ENCODE measurements at places on chromosomes 2 and 18. TPM values are rescaled to one million over a fixed set of nuclear protein-coding genes. Genes with fewer than 3 reads are reported as not detected.

DNA sequence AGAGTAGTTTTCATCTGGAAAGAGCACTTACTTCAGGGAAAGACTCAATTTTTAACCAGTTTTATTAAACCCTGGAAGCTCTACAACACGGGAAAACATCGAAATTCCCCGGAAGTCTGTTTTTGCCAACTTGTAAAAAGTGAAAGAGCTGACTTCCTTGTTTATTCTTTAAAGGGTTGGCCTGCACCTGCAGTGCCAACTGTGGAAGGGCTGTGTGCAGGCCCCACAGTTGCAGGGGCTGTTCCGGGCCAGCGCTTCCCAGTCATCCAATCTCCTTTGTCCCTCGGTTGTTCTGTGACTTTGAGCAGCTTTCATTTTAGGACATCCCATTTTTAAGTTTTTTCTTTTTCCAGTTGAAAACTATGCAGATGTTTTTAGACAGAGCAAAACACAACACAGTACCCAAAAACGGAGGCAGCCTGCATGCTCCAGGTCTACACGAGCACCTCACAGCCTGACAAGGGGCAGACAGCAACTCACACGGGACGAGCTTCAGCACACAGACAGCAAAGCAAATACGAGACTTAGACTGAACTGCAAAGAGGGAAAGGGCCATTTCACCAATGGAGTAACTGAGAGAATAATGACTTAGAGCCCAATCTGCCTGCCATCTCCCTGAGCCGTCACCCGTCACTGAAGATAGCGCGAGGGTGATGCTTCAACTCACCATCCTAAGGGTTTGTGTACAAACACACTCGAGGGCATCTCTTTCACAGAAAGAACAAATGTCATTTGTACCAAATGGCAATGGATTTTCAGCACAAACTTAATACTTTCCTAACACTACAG lies 70.6 kb downstream of the EMILIN2 start:
- no peak overlapping the region for H3K4me3 ChIP-seq
- no peak for DNase-seq
- no peak overlapping the region for H3K27ac ChIP-seq
- peaks cover 82% of the 10 kb centered on the region for H3K36me3 ChIP-seq
- no peaks in the 10 kb centered on the region for H3K27me3 ChIP-seq

SCN2A gene
- total RNA-seq, result 5.0 TPM

ZNF532 gene
- total RNA-seq, result 51.6 TPM

DNA sequence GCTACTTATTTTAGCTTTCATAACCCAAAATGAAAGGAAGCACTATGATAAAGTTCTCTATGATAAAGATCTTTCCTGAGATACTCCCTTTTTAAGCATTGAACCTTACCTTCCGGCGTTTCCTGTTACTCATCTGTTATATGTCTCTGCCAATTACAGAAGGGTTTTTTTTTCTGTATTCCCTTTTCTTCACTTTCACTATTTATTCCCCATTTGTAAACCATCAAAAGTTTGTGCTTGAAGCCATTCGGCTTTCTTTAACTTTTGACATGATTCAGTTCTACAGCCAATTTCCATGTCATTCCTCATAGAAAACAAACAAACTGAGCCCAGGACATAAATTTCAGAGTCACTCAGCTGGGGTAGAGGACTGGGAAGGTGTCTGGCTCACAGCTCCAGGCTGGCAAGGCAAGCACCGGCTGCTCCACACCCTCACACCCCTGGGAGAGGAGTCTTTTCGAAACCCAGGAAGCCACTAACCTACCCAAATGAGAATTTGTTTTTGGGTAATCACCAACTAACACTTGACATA lies 429.4 kb upstream of the TRIB2 start:
- DNase-seq, result no peak
- no peaks in the 10 kb centered on the region for H3K27me3 ChIP-seq
- no peaks in the 10 kb centered on the region for H3K36me3 ChIP-seq
- H3K4me1 ChIP-seq, result no peaks in the 10 kb centered on the region

DNA sequence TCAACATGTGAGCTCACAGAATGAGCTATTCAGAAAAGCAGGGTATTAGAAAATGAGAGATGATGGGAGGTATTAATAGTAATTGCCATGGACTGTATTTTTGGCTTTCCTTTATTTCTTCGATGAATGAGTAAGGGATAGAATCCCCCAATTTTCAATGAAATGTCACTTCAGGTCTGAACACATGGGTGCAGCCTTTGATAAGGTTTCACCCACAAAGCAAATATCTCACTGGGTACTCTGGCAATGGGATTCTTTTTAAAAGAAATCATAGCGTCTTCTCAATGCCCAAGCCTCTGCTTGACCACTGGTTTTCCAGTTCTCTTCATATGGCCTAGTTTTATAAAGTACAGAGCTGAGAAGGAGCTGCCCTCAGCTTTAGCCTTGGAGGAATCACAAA lies 610.5 kb upstream of the FANCL start:
- H3K27ac ChIP-seq, result no peak overlapping the region
- no peaks in the 10 kb centered on the region for H3K27me3 ChIP-seq
- no peak overlapping the region for H3K4me3 ChIP-seq
- DNase-seq, result no peak

DNA sequence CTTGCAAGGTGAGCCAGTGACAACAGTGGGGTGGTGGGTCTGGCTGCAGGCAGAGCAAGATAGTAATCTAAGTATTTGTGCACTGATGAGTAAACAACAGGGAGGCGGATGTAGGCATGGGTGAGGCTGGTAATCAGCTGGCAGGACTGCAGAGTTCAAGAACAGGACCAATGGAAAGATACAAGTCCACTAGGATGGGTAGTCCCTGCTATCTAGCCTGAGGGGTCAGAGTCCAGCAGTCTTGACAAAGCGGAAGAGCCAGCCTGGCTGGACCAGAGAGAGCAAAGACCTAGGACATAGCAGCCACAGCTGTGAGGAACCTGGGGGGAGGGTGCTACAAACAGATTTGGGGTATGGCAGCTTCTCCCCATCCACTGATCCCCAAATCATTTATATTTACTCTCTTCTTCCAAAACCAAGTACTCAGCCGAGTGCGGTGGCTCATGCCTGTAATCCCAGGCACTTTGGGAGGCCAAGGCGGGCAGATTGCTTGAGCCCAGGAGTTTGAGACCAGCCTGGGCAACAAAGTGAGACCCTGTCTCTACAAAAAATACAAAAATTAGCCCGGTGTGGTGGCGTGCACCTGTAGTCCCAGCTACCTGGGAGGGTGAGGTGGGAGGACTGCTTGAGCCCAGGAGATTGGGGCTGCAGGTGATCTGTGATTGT lies 25.9 kb downstream of the VIL1 start:
- H3K36me3 ChIP-seq, result no peaks in the 10 kb centered on the region
- no peak for DNase-seq
- H3K27ac ChIP-seq, result no peak overlapping the region
- no peaks in the 10 kb centered on the region for H3K4me1 ChIP-seq

GPR45 gene
- not detected for total RNA-seq

DNA sequence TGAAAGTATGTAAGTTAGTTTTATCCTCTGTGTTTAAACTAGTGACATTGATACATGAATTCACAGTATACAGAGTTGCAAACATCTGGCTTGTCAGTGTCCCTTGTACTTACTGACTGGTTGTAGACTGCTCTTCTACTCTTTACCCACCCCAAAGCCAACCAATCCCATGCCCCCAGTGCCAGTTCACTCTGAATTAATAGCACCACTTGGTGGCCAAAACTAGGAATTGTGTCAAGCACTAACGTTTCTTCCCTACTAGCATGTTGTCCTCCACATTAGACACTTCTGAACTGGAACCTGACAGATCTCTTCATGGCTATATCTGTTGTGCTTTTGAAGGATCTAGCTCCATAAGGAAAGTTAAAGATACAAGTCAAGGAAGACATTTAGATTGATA lies 27.2 kb upstream of the OTX1 start:
- no peaks in the 10 kb centered on the region for H3K4me1 ChIP-seq
- H3K36me3 ChIP-seq, result peaks cover 2% of the 10 kb centered on the region
- H3K27ac ChIP-seq, result no peak overlapping the region
- no peak overlapping the region for H3K4me3 ChIP-seq
- H3K27me3 ChIP-seq, result no peaks in the 10 kb centered on the region
- peak; percentile 63 for DNase-seq

MC2R gene
- not detected for total RNA-seq

INHA gene
- total RNA-seq, result 0.29 TPM

DNA sequence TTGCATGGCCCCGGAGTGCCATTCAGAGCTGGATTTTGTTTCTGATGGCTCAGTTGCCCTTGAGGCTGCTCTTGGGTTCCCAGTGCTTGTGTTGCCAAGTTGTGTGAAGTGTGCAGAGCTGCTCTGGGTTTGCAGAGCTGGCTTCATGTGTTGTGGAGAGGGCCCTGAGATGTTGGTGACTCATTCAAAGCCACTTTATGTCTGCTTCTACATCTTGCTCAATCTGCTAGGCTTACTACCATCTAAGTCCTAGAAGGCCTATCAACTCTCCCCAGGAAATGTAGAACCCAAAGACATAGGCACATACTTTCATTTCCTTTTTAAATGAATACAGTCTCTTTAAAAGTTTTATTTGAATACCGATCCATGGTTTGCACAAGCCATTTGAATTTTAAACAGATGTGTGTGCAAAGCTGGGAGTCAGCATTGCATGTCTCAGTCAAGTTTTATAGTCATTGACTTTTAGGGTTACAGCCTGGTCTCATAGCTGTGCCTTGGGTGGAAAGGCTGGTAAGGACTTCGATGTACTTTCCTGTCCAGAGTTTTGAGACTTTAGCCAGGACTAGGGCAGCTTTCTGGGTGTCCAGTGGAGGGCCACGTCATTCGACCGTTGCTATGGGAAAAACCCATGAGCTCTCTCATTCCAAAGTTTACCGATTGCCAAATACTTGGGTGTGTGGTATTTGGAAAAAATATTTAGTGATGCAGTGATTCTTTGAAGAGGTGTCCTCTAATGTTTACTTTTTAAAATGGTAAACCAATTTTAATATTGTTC lies 105.0 kb downstream of the LTBP1 start:
- no peaks in the 10 kb centered on the region for H3K27me3 ChIP-seq
- H3K4me3 ChIP-seq, result no peak overlapping the region
- H3K4me1 ChIP-seq, result peaks cover 9% of the 10 kb centered on the region
- peak overlapping the region; percentile 82 for H3K27ac ChIP-seq

- no peak overlapping the region for H3K27ac ChIP-seq
- no peaks in the 10 kb centered on the region for H3K27me3 ChIP-seq
- H3K4me3 ChIP-seq, result no peak overlapping the region
- no peaks in the 10 kb centered on the region for H3K4me1 ChIP-seq
- no peaks in the 10 kb centered on the region for H3K36me3 ChIP-seq
Observed at GRCh38 chr2:112605926-112606325, 21.5 kb downstream of the CHCHD5 start.

GRCh38 chr18:5944448-5944847 lies 49.1 kb upstream of the TMEM200C start:
- no peak overlapping the region for H3K4me3 ChIP-seq
- no peaks in the 10 kb centered on the region for H3K27me3 ChIP-seq
- no peak overlapping the region for H3K27ac ChIP-seq
- no peaks in the 10 kb centered on the region for H3K36me3 ChIP-seq

DNA sequence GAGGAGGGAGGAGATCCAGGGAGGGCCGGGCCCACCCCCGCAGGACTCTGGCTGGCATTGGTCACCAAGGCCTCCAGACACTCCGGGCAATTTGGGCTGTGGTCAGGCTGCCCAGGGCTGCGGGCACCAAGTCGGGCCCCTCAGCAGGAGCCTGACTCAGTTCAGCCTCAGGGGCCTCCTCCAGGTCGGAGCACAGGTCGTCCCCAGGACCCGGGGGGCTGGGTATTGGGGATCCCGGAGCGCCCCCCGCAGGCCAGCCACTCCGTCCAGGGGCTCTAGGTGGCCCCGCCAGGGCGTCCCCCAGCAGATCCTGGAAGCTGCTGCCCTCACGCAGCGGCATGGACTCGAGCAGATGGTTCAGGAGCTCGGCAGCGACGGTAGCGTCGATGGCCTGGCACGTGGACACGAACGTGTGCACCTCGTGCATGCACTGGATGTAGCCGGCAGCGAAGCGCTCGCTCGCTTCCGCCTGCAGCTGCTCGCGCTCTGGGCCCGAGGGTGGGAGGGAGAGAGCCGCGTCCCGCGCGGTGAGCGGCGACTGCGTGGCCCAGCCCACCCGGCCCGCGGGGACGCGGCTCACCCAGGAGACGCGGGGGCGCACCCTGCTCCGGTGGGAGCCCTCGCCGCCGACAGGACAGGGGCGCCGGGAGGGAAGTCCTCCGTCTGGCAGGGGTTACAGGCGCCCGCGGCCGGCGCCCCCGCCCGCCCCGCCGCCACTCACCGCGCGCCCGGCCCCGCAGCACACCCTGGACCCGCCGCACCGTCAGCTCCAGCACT lies 884 bp downstream of the HES6 start:
- peaks cover 58% of the 10 kb centered on the region for H3K27me3 ChIP-seq
- no peak overlapping the region for H3K27ac ChIP-seq
- no peaks in the 10 kb centered on the region for H3K36me3 ChIP-seq
- peak; percentile 73 for DNase-seq
- no peak overlapping the region for H3K4me3 ChIP-seq

- H3K4me3 ChIP-seq, result no peak overlapping the region
- H3K27ac ChIP-seq, result no peak overlapping the region
- DNase-seq, result no peak
- no peaks in the 10 kb centered on the region for H3K36me3 ChIP-seq
- H3K4me1 ChIP-seq, result no peaks in the 10 kb centered on the region
Observed at GRCh38 chr2:235113854-235114253, 162.0 kb downstream of the SH3BP4 start.

GRCh38 chr2:106537047-106537446 lies 49.9 kb downstream of the CD8B2 start:
- H3K36me3 ChIP-seq, result no peaks in the 10 kb centered on the region
- no peak overlapping the region for H3K27ac ChIP-seq
- no peak for DNase-seq
- H3K27me3 ChIP-seq, result no peaks in the 10 kb centered on the region
- H3K4me1 ChIP-seq, result no peaks in the 10 kb centered on the region

DNA sequence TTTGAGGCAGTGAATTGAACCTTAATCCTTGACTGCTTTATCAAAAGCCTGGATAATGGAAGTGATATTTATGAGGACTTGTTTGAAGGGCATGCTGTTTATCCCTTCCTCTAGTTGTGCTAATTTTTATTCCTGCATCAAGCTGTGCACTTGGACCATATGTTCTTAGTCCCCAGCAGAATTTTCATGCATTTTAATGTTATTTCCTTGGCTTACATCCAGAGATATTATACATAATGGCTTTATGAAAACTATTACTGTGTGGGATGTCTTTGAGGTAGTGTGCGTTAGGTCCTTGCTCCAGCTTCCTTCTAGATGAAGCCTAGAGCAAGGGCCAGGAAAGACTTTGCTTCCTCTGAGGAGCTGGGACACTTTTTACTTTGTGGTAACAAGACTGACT lies 378.4 kb downstream of the LPIN1 start:
- peaks cover 17% of the 10 kb centered on the region for H3K4me1 ChIP-seq
- no peak overlapping the region for H3K4me3 ChIP-seq
- peaks cover 4% of the 10 kb centered on the region for H3K27me3 ChIP-seq

DNA sequence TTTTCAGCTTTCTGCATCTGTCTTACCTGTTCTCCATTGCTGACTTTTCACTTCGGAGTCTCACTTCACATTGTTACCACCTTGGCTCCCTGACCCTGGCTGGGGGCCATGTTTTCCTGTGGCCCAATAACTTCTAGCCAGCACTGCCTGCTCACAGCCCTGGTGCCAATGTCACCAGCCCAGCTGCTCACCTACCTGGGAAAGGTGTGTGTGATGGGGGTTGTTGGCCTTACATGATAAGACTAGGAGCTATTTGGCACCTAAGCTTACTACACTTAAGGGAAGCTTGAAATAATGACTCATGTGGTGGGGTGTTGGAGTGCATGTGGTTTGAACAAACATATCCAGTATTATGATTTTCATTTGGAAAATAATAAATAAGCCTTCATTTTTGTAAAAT lies 37.5 kb upstream of the PGAP1 start:
- no peaks in the 10 kb centered on the region for H3K36me3 ChIP-seq
- H3K4me1 ChIP-seq, result peaks cover 16% of the 10 kb centered on the region
- no peak overlapping the region for H3K27ac ChIP-seq

SERPINB10 gene
- total RNA-seq, result 0.29 TPM

All from osteoblast (primary cell).